ENCODE measurements at places on chromosomes 3 and 15.

DNA sequence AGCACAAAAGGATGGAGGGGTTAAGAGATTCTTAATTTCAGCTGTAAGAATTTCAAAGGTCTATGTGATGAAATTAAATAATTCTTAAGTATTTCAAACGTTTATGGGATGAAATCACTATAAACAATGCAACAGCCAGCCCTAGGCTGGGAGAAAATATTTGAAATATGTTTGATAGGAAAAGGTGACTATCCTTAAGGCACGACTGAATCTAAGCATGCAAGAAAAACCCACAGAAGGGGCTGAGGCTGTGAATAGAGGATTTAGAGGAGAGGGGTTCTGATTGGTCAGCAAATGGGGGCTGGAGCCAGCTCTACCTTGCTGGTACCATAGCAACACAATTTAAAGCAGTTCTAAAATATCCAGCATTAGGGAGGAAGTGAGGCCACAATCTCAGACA lies 220.8 kb upstream of the ATP10A start:
- no peak for DNase-seq

DNA sequence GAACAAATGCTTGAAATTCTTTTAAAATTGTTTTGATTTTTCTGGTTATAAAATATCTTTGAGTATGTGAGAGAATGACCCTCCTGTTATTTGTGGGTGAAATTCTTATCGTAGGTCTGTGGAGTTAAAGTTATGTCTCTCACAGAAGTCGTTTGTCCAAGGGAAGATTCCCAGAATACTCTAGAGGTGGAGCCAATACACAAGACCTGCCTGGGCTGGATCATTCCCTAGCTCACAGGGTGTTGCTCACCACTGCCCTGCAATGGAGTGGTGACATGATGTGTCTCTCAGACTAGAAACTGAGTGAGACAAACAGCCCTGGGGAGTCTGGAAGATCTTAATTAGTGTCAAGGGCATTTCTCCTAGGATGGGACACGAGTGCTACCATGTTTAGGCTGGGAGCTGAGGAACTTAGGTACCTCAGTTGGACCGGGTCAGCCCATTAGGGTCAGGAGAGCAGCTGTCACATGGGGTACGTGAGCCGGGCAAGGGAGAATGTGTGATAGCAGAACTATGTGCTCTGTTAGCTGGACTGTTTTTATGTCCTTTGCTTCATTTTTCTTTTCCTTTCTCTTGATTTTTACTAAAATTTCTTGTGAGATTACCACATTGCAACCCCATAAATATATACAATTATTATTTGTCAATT lies 53.6 kb upstream of the MYO5C start:
- no peak for DNase-seq

DNA sequence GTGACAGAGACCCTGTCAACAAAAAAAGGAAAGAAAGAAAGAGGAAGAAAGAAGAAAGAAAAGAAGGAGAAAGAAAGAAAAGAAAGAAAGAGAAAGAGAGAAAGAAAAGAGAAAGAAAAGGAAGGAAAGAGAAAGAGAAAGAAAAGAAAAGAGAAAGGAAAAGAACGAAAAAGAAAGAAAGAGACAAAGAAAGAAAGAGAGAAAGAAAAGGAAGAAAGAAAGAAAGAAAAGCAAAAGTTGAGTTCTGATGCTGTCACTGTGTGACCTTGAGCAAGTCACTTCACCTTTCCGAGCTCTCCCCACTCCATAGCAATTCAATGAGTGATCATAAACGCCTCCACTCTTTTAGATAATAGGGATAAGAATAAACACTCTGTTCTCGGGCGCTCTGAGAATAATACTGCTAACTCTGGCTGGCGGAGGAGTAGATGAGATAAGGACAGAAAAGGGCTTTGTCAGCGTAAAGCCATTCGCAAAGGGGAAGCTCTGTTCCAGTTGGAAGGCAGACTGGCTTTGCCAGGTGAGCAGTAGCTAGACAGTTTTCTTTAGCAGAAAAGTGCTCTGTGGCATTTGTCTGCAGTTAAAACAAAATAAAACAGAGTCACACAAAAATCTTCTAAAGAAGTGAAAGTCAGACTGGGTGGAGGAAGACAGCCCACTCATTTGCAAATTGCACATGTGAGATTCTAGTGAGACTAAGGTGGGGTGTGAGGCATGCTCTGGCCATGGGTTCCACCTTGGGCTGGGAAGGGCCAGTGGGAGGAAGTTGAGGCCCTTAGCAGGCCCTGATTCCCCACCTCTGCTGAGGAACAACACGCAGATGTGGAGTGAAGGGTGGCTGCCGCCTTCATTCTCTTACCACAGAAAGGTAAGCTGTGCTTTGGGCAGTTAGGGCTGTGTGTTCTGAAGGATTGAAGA lies 9.6 kb upstream of the FLNB start:
- DNase-seq = peak; percentile 55

GRCh38 chr3:11140030-11140712 lies 14.1 kb upstream of the HRH1 start:
- DNase-seq = peak; percentile 42

DNA sequence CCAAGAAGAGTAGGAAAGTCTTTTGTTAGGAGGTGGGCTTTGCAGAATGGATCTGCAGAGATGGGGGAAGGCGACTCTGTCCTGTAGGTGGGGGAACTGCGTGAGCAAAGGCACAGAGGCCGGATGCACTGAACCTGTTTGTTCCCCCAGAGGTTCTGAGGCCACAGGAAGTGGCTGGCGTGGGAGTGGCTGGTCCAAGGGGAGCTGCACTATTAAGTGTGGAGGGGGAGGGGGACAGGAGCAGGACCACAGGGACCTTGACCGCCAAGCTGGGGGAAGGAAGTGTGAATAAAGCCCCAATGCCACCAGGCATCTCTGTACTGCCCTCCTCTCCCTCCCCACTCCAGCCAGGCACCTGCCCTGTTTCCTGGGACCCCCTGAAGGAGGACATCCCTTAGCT lies 51.8 kb downstream of the CYP11A1 start:
- peak; percentile 76 for DNase-seq

- no peak for DNase-seq
These were observed 47.0 kb downstream of the ZBTB20 start for GRCh38 chr3:115099986-115100571.

- peak; percentile 86 for DNase-seq
These were observed at the start of gene CAMK1 for GRCh38 chr3:9769426-9770275. Gene CAMK1, minus strand, starts transcription at chr3:9769947. Its CDS starts 2,198 bp downstream, at chr3:9767749.

All from GM13976 (cell line).